ENCODE measurements at places on chromosomes 13 and 19. TPM values are rescaled to one million over a fixed set of nuclear protein-coding genes. Genes with fewer than 3 reads are reported as not detected.

The ADAMTSL5 gene
- 0.49 TPM for total RNA-seq

DNA sequence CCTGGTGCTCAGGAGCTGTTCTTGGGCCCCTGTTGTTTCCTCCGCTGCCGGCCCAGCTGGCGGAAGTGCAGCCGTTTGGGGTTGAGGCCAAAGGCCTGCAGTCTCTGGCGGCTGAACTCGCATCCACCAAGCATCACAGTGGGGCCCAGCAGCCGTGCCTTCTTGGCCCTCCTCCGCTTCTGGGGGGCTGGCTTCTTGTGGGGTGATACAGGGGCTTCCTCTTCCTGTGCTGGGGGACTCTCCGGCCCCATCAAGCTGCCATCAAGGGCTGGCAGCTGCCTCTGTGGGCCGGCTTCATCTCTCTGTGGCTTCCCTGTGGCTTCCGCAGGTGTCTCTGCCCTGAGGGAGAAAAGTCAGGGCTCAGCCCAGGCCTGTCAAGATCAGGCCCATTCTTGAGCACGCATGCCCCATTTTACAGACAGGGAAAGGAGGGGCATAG lies 10.3 kb downstream of the ATG4D start:
- DNase-seq, result no peak

DNA sequence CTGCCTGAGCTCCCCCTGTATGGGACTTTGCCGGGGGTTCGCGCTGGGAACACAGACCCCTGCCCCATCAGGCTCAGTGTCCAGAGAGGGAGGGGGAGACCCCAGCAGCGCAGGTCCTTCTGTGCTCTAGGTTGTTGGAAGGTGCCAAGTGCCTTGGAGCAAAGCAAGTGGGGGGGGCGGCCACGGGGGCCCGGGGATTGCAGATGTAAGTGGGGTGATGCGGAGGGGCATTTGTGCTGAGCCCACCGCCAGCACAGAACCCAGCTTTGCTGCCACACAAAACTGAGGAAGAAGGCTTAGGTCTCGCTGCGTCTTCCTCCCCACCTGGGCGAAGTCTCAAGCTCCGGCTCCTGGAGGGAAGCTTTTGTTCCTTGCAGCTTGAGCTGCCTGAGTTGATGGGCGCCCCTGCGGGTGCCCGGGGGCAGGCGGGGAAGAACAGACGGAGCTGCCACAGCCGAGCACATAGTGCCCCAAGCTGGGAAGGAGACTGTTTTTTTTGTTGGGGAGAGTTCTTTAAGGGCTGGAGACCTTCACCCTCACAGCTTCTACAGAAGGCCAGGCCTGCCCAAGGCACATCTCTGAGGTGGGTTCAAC lies 1.5 kb upstream of the NTN5 start:
- DNase-seq, result no peak

The APOC1 gene
- total RNA-seq, result 113 TPM

The THAP8 gene
- total RNA-seq, result 14.2 TPM

DNA sequence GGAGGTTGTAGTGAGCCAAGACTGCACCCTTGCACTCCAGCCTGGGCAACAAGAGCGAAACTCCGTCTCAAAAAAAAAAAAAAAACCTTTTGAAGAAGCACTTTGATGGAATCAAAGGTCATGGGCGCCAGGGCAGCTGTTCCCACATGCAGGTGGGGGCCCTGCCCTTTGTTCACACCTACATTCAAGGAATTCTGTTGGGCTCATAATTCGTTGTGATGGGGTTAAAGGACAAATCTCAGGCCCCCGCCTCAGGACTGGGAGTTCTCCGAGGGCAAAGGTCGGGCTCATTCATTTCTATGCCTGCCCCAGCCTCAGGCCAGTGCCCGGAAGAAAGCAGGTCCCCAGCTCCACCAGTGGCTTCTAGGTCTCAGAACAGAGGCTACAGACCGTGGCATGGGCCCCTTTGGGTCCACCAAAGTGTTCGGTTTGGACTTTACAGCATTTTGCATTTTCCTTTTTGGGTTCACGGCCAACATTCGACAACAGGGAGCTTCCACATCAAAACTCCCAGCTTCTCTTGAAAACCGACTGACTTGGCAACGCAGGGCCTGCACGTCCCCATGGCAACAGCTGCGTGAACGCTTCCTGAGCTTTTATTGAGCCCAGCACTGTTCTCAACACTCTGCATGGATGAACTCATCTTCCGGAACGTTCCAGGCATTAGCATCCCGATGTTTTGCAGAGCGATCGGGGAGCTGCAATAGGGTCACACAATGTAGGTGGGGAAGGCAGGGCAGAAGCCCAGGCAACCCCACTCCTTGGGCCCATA lies 10.1 kb upstream of the GTF2F1 start:
- peak; percentile 74 for DNase-seq

DNA sequence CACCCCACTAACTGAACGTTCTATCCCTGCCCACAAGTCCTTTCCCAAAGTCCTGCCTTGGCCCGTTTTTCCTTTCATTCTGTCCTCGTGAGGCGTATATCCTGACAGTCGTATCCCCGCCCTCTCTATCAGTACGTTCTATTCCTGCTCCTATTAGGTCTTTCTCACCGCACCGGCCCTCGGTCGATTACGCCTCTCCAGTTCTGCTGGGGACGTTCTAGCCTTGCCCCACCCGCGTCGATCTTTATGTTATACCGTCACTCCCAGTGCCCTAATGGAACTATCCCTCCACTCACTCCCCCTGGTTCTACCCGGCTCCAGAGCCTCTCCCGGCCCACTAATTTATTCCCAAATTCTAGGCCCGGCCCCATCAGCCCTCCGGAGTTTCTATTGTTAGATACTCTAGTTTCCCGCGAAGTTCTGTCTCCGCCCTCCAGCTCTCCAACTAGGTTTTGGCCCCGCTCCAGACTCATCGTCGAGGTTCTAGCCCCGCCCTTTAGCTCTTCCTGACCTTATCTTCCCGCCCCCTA lies 2.0 kb downstream of the PLAUR start:
- DNase-seq, result no peak
